ENCODE measurements at places on chromosomes 2 and 18.

GRCh38 chr18:3114026-3114425 is 101.1 kb upstream of the LPIN2 start:
- no peak for DNase-seq

- DNase-seq: no peak
Measured at GRCh38 chr2:158602027-158602426, 145.3 kb downstream of the PKP4 start.

DNA sequence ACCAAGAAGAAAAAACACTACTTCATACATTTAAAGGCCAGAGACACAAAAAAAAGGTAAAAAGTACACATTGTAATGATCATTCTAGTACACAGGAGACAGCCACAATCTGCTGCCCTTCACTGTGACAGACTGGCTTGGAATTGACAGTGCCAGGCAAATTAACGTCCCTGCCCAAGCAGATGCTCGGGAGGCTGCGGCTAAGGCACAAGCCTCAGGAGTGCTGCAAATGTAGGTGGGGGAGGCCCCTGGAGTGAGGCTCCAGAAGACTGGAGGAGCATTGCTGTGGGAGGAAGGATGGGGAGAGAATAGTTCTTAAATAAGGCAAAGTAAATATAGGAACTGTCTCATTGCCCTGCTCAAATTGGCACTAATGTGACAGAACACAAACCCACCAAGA is 18.6 kb downstream of the ERCC3 start:
- DNase-seq: peak; percentile 79

DNA sequence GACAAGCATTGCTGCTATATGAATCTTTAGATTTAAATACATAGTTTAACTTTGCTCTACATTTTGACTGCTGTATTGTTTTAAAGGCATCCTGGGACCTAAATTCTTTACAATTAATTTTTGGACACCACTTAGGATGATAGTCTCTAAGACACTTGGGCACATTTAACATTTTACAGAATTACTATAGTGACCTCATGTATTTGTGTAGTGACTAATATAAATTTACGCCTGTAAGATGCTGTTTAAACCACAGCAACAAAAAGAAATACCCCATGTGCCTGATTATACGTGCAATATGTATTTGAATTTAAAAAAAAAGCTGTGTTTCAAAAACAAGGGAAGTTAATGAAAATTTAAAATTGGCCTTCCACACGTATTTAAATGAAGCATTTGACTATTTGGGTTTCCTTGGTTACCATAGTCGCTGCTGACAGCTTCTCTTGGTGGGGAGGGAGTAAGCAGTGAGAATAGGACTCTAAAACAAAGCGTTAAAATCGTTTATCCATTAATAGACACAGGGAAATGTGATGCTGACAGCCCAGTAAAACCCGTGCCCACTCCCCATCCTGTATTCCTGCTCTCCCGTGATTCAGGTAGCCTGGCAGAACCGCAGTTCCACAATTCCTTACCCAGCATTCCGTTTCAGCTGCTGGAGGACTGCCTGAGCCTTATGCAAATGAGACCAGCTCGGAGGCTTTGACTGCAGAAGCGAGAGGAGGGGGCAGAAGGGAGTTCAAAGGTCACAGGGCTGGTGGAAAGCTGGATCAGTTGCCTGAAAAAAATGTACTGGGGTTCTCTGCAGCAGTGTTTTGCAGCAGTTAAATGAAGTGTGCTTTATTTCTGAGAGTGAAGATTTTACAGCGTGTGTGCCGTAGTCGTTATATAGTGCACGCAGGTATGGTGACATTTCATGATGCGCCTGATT is 104.3 kb downstream of the CSRNP3 start:
- DNase-seq: peak; percentile 95

DNA sequence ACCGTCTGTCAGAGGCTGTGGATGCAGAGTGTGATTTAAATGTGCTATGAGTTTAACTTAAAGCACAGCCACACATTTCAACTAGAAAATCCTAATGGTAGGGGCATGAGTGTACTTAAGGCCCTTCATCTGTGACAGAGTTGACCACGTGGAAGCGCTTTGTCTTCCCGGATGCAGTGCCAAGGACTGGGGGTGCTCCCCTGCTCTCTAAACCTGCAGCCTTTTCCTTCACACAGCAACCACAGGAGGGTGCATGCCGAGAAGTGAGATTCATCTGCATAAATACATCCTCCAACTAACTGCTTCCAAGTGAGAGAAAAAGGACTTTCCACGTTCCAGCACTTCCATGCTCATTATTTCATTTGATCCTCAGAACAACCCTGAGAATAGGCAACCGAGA is 149.6 kb downstream of the MYT1L start:
- no peak for DNase-seq

GRCh38 chr2:144419218-144419617 is 100.7 kb downstream of the ZEB2 start:
- no peak for DNase-seq

DNA sequence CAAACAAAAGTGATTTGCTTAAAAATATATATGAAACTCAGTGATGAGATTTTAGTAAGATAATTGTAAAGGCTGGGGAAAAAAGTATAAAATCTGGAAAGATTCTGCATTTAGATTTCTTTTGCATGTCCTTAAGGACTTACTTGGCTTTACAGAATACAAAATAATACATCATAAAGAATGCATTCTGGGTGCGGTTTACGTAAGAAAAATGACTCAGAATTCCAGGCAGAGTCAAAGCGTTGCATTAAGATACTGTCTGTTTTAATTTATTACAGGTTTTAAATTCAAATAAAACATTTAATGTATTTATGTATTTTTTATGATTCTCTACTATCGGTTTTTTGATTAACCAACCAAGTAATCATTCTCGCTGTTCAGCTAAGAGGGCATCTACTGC is 178.0 kb downstream of the SH3BP4 start:
- no peak for DNase-seq

DNA sequence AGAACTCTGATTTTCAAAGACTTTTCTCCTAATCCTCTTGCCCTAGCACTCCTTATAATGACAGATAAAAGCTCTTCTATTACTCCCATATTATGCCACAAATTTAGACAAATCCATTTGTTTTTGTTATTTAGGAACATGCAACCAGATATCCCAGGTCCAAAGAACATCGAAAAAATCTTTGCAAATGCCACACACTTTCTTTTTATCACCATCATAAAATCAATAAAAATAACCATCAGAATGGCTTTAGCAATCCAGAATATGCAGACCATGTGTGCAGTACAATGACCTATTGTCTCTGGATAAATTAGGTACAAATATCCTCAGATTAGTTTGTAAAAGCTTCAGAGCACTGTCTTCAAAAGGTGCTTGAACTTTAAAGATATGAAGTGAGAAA is 376.2 kb upstream of the TCF4 start:
- no peak for DNase-seq

DNA sequence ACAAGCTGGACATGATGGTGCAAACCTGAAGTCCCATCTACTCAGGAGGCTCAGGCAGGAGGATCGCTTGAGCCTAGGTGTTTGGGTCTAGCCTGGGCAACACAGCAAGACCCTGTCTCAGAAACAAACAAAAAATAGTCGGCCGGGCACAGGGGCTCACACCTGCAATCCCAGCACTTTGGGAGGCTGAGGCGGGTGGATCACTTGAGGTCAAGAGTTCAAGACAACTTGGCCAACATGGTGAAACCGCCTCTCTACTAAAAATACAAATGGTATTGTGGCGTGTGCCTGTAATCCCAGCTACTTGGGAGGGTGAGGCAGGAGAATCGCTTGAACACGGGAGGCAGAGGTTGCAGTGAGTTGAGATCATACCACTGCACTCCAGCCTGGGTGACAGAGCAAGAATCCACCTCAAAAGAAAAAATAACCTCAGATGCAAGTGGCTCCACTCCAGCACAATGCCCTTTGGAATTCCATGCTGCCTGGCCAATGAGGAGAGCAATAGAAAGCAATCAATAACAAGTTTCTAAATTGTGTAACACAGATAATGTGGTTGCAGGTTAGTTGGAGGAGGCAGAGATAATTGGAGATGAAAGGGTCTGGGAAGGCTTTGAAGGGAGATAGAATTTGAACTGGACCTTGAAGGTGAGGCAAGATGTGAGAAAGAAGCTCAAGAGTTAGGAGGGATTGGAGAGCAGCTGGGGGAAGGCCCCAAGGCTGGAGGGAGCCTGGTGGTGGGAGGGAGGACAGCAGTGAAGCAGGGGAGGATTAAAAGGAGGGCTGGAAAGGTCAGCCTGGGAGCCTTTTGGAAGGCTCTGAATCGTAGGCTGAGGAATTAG is 6.0 kb downstream of the TTC31 start:
- no peak for DNase-seq

- no peak for DNase-seq
Measured at GRCh38 chr2:37549598-37549997, 121.8 kb downstream of the CDC42EP3 start.

DNA sequence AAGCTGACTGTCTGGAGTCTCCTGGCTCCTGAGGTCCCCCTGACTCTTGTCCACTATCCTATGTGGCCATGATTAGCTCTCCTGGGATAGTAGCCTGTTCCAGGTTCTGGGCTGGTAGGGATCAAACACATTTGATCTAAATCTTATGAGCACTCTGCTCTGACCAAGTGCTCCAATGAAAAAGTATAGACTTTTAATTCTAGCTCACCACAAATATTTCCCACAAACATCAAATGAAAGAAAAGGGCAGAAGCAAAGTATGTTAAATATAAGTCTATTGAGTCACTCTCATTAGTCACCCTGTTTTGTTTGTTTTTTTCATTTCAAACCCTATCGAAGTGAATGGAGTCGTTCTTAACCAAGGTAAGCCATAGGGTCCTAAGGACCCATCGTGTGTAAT is 39.7 kb upstream of the NEDD4L start:
- no peak for DNase-seq

DNA sequence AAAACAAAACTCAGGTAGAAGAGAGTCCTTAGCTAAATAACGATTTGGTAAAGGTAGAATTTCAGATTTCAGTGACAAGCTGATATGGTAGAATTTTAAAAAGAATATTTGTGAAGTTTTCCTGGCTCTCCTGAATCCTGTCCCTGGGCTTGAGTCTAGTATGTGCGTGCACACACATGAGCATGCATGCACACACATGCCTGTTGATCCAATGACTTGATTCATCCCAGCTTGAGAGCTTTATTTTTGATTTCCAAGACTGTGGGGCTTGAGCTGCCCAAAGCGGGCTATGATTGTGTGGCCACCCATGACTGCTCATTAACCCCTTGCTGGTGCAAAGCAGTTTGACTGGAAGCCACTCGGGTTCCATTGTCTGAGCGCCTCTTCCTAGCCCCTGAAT is 9.0 kb downstream of the LIPG start:
- no peak for DNase-seq

DNA sequence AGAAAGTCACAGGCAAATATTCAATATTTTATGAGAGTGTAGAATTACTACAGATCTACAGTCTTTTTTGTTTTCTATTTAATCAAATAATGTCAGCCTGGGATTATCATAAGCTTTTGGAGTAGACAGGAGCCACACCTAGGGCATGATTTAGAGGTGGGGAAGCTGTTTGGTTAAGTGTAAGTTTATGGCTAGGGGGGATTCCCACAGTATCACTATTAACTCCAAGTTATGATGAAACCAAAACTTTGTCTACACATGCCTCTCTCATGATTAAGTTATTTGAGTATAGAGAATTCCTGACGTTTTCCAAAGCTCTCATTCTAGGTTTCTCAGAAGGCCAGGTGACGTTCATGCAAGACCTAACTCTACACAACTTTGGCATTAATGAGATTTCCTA is 2.1 kb downstream of the SERPINB10 start:
- DNase-seq: no peak

DNA sequence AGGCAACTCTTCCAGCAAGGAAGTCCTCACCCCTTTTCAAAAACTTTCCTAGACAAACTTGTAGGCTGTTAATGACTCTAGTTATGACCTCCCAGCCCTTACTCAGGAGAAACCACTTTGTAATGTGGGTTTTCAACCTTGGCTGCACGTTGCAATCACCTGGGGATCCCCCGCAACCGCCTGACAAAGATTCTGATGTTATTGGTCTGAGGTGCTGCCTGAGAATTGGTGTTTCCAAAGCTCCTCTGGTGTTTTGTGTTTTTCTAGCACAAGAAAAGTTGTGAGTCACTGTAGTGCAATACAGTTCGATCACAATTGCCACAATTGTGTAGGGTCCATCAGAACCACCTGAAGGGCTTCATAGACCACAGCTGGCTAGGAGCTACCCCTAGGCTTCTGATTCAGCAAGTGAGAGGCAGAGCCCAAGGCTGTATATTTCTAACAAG is 121.6 kb downstream of the SP100 start:
- no peak for DNase-seq

- DNase-seq: no peak
Measured at GRCh38 chr2:215981115-215981514, 32.2 kb downstream of the MREG start.

DNA sequence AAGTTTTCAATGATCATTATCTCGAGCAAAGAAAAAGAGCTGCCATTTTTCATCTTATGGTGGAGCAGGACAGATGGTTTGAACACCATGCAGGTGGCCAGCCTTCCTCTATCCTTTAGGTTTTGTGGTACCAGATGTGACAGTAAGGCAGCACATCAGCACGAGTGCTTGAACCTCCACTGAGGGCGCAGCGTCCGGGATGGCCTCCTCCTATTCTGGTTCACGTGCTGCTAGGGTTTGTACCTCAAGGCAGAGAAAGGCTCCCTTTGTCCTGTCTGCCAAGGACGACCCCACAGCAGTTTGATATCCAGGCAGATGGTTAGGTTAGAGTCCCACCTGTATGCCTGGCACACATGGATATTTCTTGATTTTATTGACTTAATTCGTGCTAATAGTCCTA is 50.2 kb downstream of the DCDC2C start:
- DNase-seq: no peak

DNA sequence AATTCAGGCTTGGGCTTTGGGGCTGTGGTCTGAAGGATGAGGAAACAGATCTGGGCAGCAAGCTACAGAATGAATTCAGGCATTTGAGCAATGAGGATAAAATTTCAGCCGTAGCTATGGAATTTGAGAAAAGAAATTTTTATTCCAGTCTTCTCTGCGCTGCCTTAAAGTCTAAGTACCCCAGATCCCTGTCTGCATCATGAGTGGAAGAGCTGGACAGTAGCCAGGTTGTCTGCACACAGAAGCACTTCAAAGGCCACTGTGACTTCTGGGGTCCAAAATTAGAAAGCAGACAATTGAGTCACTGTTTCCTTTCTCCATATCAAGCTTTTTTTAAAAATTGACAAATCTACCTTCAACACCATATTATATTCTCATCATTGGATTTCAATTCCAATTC is 787.6 kb upstream of the GCFC2 start:
- DNase-seq: no peak

DNA sequence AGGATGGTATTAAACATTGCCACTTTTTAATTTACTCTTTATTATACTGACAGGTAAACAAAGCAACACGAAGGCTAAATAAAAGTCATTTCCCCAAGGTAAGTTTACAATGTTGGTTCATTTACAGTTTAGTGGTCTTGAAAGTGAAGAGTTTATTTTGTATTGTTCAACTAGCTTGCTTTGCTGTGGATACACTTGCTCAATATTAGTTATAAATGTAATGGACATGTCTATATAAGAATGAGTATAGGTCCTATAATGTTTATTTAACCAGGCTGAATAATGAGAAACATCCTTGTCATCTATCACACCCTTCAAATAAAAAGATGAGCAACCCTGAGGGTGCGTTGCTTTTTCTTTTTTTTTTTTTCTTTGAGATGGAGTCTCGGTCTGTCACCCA is 1129.4 kb downstream of the TSN start:
- no peak for DNase-seq

GRCh38 chr2:3639653-3640052 is 18.3 kb upstream of the ALLC start:
- no peak for DNase-seq

GRCh38 chr2:190881598-190882410 is 1.2 kb downstream of the GLS start:
- DNase-seq: peak; percentile 76

All from NCI-H1694 treated with DMSO at 0.1 percent for 48 hours (cell line).